Kidney capillary endothelial cell (primary cell): ENCODE measurements at places on chromosomes 5 and 9.

DNA sequence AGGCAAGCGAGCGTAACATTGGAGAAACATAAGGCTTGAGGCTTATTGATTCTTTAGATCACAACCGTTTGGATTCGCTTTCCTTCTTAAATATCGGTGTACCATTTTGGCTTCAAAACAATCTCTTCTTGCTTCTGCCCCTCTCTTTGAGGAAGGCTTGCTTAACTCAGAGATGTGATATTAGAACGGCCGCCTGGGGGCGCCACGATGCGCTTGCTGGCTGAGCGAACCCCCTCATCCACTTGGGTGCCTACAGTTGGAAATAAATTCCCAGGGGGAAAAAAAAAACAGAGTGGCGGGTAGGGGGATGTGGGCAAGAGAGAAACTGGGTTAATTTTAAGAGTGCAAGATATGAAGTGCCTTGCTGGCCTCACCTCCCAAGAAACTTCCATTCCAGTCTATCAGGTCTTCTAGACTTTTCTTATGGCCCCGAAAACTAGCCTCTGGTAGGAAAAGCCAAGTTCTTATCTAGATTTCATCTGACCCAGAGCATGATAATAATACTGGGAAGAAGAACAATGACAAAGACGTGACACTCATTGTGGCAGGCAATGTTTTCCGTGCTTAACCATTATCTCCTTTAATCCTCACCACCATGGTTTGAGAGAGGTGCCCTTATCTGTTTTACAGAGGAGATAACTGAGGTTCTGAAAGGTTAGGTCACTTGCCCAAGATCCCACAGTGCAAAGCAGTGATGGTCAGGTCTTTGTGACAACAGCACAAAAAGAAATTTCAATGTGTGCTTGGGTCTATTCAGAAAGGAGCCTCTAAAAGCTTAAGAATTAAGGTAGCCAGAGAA, 115.8 kb downstream of the DPYSL3 start:
- no peak for DNase-seq

- no peak for DNase-seq
These were observed 65.8 kb downstream of the NSUN2 start for GRCh38 chr5:6567068-6567467.

- DNase-seq = no peak
These were observed 78.3 kb upstream of the TRIO start for GRCh38 chr5:14064841-14065240.

DNA sequence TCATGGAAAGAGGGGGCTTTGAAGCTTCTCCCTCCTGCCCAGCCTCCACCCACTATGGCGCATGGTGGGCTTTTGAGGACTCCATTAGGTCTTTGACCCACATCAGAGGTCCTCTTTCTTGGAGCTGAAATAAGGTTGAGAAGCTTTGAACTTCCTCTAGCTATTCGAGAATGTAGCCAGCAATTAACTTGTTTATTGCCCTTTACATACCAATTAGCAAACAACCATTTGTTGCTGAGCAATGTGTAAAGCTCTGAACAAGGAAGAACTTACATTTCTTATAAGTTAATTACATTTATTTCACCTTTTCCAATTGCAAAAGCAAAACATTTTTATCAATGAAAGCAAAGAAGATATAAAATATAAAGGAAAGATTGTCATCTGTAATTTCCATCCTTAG, 30.5 kb upstream of the FOXB2 start:
- DNase-seq = no peak

GRCh38 chr9:121301881-121302286, 33.9 kb downstream of the GSN start:
- no peak for DNase-seq

GRCh38 chr5:140043508-140043872, 391 bp upstream of the NRG2 start:
- DNase-seq = no peak

GRCh38 chr9:27679338-27679737, 106.1 kb upstream of the C9orf72 start:
- no peak for DNase-seq

DNA sequence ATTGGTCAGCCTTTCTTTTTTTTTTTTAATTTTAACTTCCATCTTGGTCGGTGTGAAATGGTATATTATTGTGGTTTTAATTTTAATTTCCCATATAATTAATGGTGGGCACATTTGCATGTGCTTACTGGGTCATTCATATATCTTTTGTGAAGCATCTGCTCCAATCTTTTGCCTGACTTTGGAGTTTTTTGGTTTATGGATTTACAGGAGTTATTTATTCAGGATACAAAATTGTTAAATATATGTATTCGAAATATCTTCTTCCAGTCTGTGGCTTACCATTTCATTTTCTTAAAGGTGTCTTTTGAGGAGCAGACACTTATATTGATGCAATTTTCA, 682 bp upstream of the RIGI start:
- no peak for DNase-seq

DNA sequence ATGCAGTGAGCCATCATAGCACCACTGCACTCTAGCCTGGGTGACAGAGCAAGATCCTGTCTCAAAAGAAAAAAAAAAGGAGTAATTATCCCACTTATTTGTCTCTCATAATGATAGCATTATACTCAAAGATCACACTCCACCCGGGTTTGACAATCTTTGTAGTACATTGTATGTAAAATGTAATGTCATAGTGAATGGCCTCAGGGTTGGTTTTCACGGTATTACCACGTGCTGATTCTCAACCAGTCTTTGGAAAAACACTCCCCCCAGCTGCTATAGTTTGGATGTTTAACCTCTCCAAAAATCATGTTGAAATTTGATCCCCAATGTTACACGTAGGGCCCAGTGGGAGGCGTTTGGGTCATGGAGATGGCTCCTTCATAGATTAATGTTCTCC, 402.4 kb upstream of the GRAMD2B start:
- DNase-seq = no peak

DNA sequence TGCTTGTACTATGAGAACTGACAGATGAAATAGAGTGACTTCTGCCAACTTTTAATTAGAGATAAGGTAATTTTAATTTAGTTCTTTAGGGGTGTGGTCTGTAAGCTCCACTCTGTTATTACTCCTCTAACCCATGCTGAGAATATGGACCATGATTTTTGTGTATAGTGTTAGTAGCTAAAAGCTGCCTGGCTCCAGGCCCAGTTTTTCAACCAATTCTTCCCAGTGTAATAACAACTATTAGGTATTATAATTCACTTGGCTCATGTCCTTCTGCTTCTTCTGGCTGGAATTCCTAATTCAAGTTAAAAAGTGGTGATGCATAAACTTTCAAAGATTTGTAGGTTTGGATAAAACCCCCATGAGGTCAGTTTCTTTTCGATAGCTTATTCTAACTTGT, 216.3 kb downstream of the ISL1 start:
- no peak for DNase-seq

GRCh38 chr9:89461265-89461664, 36.6 kb downstream of the SEMA4D start:
- DNase-seq = no peak

DNA sequence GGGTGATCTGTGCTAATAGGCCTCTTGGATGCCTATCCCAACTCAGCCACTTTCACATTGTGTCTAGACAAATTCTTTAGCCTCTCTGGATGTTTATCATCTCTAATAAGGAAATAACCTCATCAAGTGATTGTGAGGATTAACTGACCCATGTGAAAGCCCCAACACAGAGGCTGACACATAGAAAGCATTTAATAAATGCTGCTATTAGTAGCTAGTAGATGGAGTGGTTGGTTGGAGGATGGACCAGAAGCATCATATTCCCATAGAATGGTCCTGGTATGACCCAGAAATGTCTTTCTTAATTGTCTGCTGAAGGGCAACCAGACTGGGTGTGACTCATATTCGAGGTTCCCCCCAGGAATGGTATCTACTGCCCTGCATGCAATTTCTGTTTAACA, 124.4 kb downstream of the PIK3R1 start:
- no peak for DNase-seq

DNA sequence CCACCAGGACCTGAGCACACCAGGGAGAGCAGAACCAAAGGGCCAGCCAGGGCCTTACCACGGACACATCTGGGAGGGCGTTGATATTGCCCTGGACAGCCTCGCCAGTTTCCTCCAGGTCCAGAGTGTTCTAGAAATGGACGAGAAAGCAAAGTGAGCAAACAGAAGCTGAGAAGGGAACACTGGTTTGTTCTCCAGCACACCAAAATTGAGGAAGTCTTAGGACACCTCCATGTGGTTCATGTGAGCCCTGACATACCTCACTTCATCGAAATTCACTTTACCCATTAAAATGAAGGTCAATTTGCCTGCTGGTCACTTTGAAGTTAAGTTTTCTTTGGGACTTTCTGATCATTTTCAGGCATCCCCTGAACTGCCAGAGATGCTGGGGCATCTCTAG, 20.1 kb upstream of the AKNA start:
- no peak for DNase-seq

- DNase-seq = no peak
These were observed 41.8 kb downstream of the KCNT1 start for GRCh38 chr9:135743546-135744332.

DNA sequence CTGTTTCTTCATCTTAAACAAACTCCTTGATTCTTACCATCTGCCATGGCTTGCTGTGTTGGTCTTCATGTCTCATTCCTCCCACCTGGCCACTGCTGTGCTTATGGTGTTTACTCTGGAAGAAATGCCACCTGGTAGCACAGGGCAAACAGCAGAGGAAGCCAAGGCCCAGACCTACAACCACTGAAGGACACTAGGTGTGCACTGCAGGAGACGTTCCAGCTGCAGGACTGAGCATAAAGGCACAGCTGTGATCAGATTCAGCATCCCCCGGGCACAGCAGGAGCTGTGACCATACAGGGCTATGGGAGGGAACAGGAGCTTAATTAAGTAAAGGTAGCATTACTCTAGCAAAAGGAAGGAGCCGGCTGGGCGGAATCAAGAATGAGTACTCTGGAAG, 12.6 kb upstream of the GNAQ start:
- no peak for DNase-seq

DNA sequence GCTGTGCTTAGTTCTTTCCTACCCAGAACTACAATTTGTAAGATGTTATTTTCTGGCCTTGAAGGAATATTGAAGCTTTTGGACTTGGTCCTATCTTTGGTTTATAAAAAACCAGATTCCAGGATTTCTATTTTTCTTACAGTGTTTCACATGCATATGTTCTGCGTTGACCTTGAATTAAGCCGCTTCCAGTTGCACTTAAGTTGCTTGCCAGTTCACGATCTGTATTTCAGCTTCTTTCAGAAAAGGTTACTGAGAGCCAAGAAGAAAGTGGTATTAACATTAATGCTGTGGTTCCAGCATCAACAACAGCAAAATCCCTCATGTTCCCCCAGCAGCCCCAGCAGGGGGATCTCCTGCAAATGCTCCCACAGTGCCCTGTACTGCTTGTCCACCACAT, 156.4 kb upstream of the ADAMTS16 start:
- DNase-seq = no peak

DNA sequence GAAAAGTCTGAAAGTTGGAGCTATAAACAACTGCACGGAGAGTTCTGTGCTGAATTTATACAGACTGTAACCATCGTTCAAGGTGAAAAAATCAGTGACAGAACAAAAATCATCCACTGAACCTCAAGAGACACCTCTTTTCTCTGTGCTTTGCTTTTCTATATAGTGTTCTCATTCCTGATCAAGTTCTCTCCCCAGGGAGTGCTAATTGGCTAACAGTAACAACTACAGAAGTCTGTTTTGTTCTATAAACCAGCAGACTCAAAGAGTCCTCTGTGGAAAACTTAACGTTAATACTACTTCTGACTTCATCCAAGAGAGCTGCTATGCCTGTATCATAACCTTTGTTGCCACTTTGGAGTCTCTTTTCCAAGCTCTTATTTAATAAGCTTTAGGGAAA, 1388.3 kb upstream of the C9orf72 start:
- no peak for DNase-seq

- DNase-seq = no peak
These were observed 1968.2 kb upstream of the NUDT12 start for GRCh38 chr5:105530716-105531261.

DNA sequence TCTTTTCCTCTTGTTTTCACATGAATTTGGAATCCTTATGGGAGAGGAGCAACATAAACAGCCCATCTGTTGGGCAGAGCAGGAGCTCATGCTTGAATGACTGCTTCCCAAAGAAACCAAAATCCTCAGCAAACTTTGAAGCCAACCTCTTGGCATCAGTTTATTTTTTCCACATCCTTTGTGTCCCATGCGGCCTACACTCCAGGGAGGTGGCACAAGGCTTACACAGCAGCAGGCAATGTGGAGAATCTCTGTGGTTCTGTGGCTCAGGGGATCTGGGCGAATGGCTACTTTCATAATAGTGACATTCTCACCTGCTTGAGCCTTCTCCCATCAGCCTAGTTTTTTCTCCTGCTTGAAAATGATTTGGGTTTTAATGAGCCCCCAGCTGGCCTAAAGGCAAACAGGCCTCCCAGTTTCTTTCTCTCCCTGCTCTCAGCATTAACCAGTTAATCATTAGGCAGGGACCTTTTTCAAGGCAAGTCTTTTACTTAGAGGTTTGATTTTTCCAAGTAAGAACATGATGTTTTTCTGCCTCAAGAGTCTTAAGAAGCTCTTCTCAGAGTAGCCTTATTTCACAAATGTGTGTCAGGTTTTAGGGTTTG, 370.3 kb downstream of the ARHGEF28 start:
- DNase-seq = no peak

- no peak for DNase-seq
These were observed 41.5 kb downstream of the SPTAN1 start for GRCh38 chr9:128593856-128594255.

DNA sequence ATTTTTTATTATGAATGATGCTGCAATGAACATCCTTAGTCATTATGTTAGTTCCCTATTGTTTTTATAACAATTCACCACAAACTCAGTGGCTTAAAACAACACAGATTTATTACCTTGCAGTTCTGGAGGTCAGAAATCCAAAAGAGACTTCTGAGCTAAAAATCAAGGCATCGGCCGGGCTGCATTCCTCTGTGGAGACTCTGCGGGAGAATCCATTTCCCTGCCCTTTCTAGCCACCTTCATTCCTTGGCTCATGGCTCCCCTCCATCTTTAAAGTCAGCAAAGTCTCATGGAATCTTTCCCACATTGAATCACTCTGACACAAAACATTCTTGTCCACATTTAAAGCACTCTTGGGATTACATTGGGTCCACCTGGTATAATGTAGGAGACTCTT, 38.6 kb downstream of the SNX18 start:
- no peak for DNase-seq

DNA sequence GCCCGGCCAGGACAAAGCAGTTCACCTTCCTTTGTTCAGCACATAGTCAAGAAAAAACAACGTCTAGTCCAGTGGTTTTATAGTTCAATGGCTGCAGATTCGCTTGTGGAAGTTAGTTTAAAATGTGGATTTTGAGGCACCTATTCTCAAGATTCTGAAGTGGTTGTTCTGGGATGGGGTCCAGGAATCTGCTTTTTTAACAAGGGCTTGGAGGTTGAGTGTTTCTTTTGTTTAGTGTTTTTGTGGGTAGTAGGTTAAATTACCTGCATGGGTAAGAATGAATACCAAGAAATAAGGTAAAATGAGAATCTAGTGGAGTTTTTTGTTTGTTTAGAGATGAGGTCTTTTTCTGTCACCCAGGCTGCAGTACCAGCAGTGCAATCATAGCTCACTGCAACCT, 28.4 kb upstream of the NADK2 start:
- DNase-seq = no peak

GRCh38 chr5:153571162-153571561, 80.7 kb downstream of the GRIA1 start:
- no peak for DNase-seq
